ENCODE measurements at places on chromosomes 2 and 18.

GRCh38 chr2:190343536-190344275, at the start of gene INPP1:
INPP1 (plus strand) TSS chr2:190343589; CDS start chr2:190360103, 16,514 bp downstream.
- DNase-seq = no peak

DNA sequence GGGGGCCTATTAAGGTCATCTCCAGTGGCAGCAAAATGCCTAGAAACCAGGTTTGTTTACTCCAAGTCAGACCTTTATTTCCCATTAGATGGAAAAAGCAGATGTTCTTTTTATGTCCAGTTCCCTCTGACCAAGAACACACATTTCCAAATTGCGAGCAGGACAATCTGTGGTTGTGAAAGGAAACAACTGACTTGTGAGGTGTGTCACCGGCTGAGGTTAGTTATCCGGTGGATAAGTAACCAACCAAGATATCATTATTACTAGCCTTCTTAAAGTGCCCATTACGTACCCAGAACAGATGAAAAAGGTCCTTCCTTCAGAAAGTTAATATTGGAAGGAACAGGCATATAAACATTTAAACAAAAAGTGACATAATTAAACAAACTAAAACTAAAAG, 112.9 kb downstream of the THADA start:
- DNase-seq = no peak

GRCh38 chr2:227748079-227748478, 2.4 kb downstream of the SCYGR8 start:
- no peak for DNase-seq

DNA sequence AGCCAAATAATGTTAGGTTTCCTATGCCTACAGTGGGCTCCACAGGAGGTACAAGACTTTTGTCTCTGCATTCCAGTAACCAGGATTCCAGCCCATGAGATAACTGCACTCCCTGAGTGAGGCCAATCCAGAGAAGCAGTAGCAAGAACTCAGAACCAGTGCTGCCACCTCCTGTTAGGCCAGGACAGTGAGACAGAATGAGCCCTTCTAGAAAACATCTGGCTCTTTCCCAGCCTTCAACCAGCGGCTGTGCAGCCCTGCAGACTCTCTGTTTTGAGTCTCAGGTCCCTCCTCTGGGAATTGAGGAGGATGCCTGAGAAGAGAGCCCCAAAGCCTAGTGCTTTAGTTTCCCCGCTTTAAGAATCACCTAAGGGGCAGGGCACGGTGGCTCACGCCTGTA, 44.2 kb downstream of the ARID5A start:
- no peak for DNase-seq

- no peak for DNase-seq
Measured at GRCh38 chr18:33355756-33356155, 84.8 kb downstream of the CCDC178 start.

DNA sequence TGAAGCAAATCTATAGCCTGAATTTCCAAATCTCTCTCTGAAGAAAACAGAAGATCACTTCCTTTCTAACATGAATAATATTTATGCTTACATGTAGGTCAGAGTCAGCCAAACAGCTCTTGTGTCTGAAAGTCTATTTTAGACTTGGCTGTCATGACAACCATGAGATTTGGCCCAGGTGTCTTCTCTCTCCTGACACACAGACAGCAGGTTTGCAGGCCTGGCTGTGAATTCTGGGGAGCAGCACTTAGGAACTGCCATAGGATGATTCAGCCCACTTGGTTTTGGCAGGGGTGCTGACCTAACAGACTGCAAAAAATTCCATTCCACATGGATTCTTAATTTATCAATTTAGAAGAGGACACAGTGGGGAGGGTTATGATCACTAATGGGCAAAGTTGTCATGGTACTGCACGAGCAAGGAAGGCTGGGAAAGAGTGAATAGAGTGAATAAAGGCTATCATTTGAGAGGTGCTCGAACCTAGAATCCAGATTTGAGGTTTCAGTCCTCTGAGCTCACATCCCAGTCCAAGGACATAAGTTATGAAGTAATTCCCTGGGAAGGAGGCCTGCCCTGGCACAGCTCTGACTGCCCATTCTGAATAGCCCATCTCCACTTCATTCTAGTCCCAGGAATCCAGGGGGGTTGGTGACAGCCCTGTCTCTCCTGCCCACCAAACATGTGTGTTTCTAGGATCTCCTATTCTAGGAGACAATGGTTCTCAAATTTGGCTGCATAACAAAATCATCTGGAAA, 453.9 kb upstream of the TRIB2 start:
- no peak for DNase-seq

DNA sequence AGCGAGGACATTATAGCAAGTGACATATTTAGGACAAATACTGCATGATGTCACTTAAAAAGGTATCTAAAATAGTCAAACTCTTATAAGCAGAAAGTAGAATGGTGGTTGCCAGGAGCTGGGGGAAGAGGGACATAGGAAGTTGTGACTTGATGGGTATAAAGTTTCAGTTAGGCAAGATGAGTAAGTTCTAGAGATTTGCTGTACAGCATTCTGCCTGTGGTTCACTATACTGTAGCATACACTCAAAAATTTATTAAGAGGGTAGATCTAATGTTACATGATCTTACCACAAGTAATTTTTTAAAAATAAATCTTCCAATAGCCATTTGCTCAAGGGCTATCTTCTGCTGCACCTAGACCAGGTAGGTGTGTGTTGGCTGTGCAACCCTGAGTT, 78.1 kb upstream of the NPAS2 start:
- no peak for DNase-seq

- DNase-seq = peak; percentile 29
Measured at GRCh38 chr18:48975817-48976649, 25.3 kb upstream of the SMAD7 start.

GRCh38 chr2:40204268-40204667, 247.6 kb downstream of the SLC8A1 start:
- DNase-seq = no peak

DNA sequence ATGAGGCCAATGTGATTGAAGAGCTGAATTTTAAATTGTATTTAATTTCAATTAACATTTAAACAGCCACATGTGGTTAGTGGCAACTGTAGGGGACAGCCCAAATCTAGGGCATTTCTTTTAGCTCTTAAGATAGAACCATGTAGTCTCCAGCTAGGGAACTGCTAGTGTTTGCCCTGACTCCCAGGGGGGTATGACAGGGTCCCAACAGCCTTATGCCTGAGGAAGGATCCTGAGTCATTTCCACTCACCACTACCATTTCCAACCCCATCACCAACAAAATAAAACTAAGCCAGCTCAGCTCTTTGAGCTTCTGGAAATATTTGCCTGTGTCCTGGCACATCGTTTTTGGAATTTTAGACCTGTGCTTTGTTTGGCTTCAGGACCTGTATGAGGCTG, 13.7 kb upstream of the GMCL1 start:
- no peak for DNase-seq
